ENCODE measurements at places on chromosomes 5 and 9.
A peak's percentile ranks its signal among the peaks of the same experiment; 100 is the strongest.

DNA sequence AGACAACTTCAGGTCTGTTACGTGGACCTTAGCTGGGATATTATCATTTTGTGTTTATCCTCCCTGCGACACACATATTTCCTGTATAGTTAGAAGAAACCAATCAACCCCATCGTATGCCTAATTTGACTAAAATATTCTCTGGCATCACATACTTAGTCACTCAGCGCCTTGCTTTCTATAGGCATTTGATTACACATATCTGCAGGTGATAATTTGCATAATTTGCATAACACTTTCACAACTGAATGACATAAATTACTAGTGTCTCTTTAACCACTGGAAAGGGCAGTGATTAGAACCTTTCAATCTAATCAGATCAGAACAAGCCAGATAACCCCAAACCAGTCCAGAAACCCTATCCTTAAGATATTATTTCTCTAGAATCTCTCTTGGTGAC lies 390.2 kb downstream of the TLR4 start:
- DNase-seq: no peak

GRCh38 chr9:108017671-108018070 lies 528.1 kb upstream of the KLF4 start:
- no peak for DNase-seq

GRCh38 chr5:129698661-129699060 lies 49.2 kb upstream of the MINAR2 start:
- DNase-seq: no peak

DNA sequence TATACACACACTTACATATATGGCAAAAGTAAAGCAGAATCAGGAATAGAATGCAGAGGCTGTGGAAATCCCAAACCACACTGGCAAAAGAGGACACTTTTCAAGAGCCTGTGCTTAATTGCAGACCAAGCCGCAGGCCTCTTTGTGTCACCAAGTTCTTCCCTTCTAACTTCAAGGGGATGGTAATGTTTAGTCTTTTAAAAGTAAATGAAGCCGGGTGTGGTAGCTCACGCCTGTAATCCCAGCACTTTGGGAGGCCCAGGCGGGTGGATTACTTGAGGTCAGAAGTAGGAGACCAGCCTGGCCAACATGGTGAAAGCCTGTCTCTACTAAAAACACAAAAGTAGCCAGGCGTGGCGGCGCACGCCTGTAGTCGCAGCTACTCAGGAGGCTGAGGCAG lies 28.7 kb downstream of the ROR2 start:
- no peak for DNase-seq

GRCh38 chr5:135053278-135053677 lies 19.2 kb upstream of the PITX1 start:
- no peak for DNase-seq

- no peak for DNase-seq
These were observed 8.8 kb downstream of the PAX5 start for GRCh38 chr9:37025071-37025822.

GRCh38 chr9:101620452-101620851 lies 25.7 kb upstream of the PPP3R2 start:
- no peak for DNase-seq

GRCh38 chr5:133896873-133897272 lies 71.6 kb downstream of the C5orf15 start:
- no peak for DNase-seq

DNA sequence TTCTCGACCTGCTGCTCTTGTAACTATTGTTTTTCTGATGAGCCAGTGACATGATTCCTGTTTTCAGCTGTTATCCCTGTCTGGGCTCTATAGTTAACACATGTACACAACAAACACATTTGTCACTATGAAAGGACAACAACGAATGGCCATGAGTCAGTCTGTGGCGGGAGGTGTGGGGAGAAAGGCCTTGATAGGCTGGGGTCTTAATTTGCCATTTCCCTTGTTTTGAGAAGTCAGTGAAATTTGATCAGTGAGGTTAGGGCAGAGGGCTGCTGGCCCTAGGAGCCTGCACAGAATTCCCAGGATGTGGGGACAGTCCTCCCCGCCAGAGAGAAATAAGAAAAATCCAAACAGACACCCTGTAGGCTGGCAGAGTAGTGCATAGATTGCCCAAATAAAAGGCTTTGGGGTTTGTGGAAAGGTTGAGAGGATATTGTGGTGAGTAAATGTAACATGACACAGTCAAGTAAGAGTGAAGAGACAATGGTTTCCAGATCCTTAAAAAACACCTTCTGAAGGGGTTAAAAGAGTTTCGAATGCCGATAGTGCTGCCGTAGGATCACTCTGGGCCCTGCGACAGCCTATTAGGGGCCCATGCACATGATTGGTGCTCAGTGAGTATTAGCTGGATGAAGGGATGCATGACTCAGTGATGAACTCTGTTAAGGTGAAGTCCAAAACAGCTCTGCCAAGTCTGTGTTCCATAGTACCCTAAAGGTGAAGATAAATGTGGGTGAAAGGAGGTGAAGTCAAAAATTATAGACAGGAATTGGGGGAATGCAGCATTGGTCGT lies 110.9 kb upstream of the PRRC1 start:
- DNase-seq: no peak

DNA sequence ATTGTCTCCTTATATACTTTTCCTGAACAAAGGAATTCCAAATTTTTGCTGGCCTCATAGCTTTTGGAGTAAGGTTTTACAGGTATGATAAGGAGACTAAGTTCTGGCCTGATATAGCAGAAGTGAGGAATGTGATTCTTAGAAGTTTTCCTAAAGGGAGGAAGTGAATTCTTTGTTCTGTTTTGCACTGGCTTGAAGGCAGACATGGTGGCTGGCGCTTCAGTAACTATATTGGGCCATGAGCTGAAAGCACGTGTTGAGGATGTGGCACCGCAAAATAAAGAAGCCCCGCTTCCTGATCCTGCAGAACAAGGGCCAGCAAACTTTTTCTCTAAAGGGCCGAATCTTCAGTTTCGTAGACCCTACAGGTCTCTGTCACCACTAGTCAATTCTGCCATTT lies 224.2 kb downstream of the SNX18 start:
- no peak for DNase-seq

DNA sequence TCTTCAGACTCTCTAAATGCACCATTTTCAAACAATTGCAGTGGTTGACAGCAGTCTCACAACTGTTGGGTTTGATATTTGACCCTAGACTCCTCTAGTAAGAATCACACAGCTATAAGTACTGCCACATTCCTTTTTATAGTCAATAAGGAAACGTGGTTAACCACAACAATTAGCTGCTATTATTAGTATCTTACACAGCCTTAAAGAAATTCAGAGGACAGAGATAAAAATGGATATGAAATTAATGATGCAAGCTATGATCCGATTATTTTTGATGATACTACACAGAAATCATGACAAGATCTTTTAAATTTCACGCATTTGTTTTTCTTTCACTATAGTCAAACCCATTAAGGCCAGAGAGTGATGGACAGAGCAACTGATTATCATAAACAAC lies 288.6 kb upstream of the C9orf72 start:
- DNase-seq: no peak

DNA sequence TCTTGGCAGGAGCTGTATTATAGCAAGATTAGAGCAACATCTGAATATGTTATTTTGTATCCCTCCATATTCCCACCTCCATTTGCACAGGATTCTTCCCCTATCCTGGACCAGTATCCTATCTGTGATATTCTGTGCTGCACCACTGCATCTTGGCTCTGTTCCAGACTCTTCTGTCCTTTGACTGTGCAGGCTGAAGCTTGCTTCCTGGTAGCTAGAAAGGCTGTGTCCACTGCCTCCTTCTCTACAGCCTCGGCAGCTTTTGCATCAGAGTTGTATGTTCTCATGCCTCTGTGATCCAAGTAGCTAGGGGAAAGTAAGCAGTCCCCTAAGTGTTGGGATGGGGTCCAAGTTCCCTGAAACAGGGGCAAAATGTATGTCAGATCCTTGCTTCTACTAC lies 104.1 kb downstream of the GAS1 start:
- no peak for DNase-seq

GRCh38 chr5:1507014-1507375 lies 16.8 kb downstream of the LPCAT1 start:
- DNase-seq: no peak

DNA sequence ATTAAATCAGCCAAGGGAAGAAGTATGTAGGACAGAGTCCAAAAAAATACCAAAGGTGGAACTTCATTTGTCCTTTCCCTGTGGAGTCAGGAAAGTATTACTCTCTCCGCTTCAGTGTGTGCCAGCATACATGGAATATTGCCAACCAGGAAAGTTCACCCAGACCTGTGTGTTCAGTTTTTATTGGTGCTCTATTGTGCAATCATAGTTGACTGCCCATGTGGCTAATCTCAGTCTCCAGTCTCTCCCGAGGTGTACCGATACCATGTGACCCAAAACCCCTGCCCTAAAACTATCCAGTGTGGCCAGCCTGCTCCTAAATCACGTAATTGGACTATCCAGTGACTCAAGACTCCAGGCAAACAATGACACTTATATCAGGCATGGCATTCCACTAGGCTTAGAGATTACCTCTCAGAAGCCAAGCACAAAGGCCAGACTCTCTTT lies 38.8 kb downstream of the NFX1 start:
- no peak for DNase-seq

GRCh38 chr5:147332658-147333057 lies 97.8 kb downstream of the STK32A start:
- DNase-seq: no peak

- DNase-seq: no peak
These were observed 101.1 kb downstream of the RGS3 start for GRCh38 chr9:113564498-113565237.

- no peak for DNase-seq
These were observed 29.4 kb upstream of the LIFR start for GRCh38 chr5:38585816-38586215.

DNA sequence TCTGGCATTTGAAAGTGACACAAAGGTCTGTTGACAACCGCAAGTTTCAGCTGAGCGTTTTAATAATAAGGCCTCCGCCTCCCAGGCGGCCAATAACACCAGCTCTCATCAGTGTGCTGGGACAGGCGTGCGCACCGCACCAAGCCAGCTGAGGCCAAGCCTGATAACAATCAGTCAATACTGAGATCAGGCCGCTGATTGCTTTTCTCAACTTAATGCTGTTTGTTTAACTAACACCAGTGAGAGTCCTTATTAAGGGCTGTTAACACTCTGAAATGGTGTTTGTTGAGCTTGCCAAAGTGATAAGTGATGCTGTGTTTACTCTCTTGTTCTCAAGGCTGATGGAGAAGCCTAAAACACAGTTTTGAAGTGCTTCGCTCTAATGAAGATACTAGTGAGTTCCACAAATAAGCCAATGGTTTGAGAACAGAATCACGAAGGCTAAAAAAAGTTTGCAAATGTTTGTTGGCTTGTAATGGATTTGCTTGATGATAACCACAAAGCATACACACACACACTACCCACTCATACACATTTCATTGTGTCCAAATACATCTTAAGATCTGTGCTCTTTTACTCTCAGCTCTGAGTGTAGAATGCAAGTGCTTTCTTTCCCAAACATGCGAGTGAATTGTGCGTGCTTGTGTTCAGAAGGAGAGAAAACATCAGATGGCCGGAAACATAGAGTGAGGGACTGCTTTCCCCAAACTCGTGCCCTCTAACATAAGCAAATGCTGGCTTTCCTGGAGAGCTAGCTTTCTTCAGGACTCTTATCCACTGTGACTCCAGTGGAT lies 330.4 kb upstream of the KLF4 start:
- no peak for DNase-seq

DNA sequence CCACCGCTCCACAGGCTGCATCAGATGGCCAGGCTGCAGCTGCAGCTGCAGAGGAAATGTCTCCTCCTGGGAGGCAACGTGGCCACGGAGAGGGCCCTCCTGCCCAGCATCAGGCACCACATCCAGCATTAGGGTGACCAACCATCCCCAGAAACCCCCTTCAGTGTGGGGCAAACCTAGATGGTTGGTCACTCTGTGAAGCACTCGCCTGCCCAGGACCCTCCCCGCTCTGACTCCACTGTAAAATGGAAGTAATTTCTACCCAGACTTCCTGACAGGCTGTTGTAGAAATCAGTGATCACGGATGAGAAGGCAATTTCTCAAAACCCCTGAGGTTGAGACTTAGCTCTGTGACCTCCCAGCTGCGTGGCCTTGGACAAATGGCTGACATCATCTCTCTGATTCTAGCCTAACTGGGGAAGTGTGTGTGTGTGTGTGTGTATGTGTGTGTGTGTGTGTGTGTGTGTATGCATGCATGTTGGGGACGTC lies 31.6 kb downstream of the B4GALT1 start:
- DNase-seq: no peak

GRCh38 chr9:29830821-29831220 lies 2257.5 kb upstream of the C9orf72 start:
- no peak for DNase-seq

DNA sequence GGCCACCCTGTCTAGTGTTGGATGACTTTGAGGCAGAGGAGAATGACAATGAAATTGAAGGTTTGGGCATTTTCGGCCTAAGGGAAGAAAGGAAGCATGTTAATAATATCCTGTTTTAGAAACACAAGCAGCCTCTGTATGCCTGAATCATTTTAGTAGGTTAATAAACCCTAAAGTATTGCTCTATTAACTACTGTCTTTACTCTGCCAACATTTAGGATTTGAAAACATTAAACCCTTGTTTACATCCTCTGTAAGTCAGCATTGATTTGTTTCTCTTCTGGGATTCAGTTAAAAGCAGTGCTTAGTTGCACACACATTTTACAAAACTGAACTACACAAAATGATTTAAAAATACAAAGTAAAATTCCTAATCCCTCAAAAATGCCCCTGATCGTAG lies 358.9 kb downstream of the ARRDC3 start:
- no peak for DNase-seq

DNA sequence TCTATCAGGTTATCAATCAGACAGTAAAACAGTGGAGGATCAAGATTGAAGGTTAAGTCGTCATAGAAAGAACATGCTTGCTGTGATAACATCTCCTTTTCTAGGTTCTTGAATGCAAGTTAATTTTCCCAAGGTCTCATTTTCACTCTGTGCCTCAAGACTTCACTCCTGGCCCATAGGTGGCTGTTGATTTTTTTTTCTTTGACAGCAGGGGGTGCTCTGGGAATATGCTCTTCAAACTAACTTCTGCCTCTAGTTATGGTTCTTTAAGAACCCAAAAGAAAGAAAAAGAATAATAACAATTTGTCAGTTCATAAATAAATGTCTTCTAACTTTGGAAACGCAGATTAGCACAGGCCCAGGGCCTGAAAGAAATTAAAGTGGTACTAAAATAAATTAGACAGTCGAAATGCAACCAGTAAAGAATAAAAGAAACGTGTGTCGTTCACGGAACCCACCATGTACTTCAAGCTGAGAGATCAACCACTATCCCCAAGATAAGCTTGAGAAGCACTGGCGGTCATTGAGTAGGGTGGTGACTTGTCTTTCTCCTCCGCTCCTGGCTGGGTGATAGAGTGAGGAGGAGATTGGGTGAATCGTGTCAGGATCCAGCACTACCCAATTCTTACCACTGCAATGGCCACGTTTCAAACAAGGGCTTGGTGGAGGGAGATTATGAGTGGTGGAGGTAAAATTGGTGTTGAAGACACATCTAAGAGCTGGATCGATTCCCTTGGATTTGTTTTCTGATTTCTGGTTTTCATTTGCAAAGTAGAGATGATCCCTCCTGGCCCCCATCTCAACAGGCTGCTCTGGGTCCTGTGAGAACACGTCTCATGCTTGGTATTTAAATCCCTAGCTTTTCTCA lies 93.4 kb upstream of the IRX4 start:
- DNase-seq: no peak

GRCh38 chr5:98573834-98574320 lies 199.6 kb upstream of the RGMB start:
- DNase-seq: no peak

GRCh38 chr9:95224376-95225019 lies 93.0 kb downstream of the FANCC start:
- no peak for DNase-seq

GRCh38 chr9:385818-386398 lies 171.2 kb downstream of the DOCK8 start:
- DNase-seq: peak; percentile 18

Data from stimulated activated CD4-positive, alpha-beta T cell treated with anti-CD3 and anti-CD28 coated beads, Interleukin-2, amount 100 ng/mL, for 24 hours (primary cell).